ENCODE measurements at places on chromosomes 4 and X. TPM values are rescaled to one million over a fixed set of nuclear protein-coding genes. Genes with fewer than 3 reads are reported as not detected.

ABLIM2 gene
- total RNA-seq, result 0.52 TPM

SMS gene
- 62.6 TPM for total RNA-seq

ASMT gene
- not detected for total RNA-seq

PGAM4 gene
- total RNA-seq, result not detected

RPA4 gene
- total RNA-seq, result 1.0 TPM

CSAG3 gene
- not detected for total RNA-seq

TBL1X gene
- 18.6 TPM for total RNA-seq

ETDB gene
- not detected for total RNA-seq

CLDN34 gene
- total RNA-seq, result not detected

OTC gene
- total RNA-seq, result not detected

KLHL13 gene
- 87.8 TPM for total RNA-seq

NAP1L3 gene
- total RNA-seq, result 21.8 TPM

NDNF gene
- 35.4 TPM for total RNA-seq

LUZP4 gene
- total RNA-seq, result not detected

IL9R gene
- not detected for total RNA-seq

PRIMPOL gene
- total RNA-seq, result 23.6 TPM

TLR10 gene
- not detected for total RNA-seq

RBM46 gene
- total RNA-seq, result under 0.01 TPM

SLC49A3 gene
- 10.7 TPM for total RNA-seq

AWAT2 gene
- not detected for total RNA-seq

ITM2A gene
- total RNA-seq, result 3.4 TPM

AIMP1 gene
- 47.7 TPM for total RNA-seq

All from articular chondrocyte of knee joint (primary cell).